ENCODE measurements at places on chromosomes 2 and 18.

DNA sequence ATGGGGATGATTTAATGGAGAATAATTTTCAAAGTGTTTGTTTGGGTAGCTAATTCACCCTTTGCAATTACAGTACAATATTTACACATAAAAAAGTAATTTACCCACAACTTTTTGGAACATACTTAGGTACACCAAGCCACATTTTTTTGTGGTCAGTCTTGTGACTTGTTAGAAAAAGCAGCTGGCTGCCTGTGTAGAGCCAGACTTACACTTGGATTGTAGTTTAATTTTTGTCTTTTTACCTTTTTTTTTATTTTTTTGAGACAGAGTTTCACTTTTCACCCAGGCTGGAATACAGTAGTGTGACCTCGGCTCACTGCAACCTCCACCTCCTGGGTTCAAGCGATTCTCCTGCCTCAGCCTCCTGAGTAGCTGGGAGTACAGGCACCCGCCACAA, 45.4 kb downstream of the RALBP1 start:
- DNase-seq = no peak

- no peak for DNase-seq
These were observed 7.7 kb downstream of the CCL20 start for GRCh38 chr2:227821043-227821942.

GRCh38 chr2:177708660-177709444, 316.3 kb downstream of the AGPS start:
- DNase-seq = no peak

DNA sequence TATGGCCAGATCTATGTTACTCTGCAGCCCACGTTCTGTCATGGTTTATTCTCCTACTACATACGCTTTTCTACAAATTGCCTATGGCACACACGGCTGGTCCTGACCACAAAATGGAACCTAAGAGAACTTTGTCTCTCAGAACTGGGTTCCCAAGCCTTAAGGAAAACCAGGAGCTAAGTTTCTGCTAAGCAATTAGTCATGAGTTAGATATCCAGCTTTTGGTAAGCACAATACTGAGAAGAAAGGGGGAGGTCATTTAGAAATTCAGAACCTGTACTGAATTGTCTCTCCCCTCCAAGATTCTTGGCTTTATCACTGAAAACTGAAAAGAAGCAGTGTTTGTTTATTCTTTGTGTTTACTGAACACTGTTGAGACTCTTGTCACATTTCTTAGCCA, 283.5 kb upstream of the TANK start:
- no peak for DNase-seq

GRCh38 chr18:77086034-77086433, 46.5 kb downstream of the MBP start:
- DNase-seq = no peak
